ENCODE measurements at places on chromosomes 4 and X.

- DNase-seq = no peak
Measured at GRCh38 chr4:110454441-110454840, 21.5 kb upstream of the ENPEP start.

- DNase-seq = no peak
Measured at GRCh38 chrX:4935846-4936245, 1222.4 kb upstream of the PRKX start.

DNA sequence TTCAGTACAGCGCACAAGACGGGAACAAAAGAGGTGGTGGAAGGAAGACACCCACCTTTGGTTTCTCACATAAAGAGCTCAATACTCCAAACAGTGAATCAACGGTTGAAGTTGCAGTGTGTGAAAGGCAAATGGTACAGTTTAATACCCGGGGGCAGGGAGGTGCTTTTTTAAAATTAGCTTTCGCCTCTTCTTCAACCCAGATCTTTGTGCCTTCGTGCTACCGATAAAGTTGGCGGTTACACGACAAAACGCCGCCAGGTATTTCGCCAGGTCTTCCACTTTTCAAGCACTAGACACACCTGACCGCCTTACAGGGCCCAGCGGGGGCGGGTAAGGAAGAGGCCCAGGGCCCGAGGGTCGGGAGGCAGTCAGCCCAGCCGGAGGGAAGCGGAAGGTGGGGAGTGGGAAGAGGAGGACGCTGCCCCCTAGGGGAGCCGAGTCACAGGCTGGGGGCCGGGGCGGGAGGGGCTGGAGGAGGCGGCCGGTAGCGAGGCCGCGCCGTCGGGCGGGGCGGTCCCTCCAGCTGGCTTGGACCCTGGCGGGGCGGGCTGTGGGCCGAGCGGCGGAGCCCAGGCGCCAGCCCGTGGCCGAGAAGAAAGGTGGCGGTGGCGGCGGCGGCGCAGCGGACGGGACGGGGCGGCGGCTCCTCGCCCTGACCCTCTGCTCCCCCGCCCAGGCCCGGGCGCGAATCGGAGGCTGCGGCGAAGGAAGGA is 16.0 kb downstream of the UTP3 start:
- peak; percentile 95 for DNase-seq

DNA sequence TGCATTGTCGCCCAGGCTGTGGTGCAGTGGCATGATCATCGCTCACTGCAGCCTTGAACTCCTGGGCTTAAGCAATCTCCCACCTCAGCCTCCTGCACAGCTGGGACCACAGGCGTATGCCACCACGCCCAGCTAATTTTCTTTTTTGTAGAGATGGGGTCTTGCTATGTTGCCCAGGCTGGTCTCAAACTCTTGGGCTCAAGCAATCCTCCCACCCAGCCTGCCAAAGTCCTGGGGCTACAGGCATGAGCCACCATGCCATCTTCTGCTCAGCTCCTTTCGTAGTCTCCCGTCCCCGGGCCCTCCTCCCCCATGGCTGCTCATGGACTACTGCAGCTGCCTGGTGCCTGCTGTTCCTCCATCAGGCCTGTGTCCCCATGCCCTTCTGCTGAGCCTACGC is 58.1 kb downstream of the TAPT1 start:
- no peak for DNase-seq

GRCh38 chr4:92988301-92988700 is 684.5 kb downstream of the GRID2 start:
- DNase-seq = no peak

DNA sequence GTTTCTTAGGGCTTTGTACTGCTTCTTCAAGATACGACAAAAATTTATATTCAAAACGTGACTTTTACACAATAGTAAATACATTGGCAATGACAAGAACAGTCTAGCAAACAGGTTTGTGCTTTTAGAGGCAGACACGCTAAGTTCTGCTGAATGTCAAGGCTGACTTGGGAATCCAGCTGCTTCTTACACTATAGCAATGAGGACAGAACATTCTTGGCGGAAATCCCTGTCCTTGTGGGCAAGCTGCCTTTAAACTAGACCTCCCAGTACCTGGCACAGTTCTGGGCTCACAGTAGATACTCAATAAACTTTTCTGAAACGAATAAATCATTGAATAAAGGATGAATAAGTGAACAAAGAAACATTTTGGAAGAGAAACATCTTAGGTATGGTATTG is 148.2 kb downstream of the RASL11B start:
- no peak for DNase-seq

Data from endodermal cell (in vitro differentiated cells).